NCI-H1092 (cell line): ENCODE measurements at places on chromosomes 6 and 20.

GRCh38 chr6:16305246-16305725, 66.9 kb downstream of the GMPR start:
- DNase-seq: no peak

- no peak for DNase-seq
These were observed 67.2 kb upstream of the TRAF3IP2 start for GRCh38 chr6:111672761-111673450.

DNA sequence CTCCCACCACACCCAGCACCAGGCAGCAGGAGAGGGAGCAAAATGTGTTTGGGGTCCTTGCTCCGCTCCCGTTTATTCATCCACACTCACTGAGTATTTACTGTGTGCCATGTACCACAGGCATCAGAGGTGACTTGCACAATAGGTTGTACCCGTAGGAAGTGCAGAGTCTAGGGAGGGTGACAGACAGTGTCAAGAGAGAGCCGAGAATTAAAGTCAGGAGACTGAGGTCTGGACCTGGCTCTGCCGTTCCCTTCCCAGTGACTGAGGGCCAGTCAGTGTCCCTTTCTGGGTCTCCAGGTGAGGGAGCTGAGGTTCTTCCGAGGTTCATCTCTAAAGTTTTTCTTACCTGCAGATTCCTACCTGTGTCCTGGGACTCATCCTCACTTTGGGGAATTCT, 22.3 kb downstream of the TTBK1 start:
- no peak for DNase-seq

- no peak for DNase-seq
These were observed 2.3 kb downstream of the SAMD10 start for GRCh38 chr20:63976980-63977738.
